ENCODE measurements at places on chromosomes 1 and 21.
A peak's percentile ranks its signal among the peaks of the same experiment; 100 is the strongest.

- DNase-seq = no peak
Observed at GRCh38 chr1:161737625-161738024, 12.0 kb upstream of the DUSP12 start.

DNA sequence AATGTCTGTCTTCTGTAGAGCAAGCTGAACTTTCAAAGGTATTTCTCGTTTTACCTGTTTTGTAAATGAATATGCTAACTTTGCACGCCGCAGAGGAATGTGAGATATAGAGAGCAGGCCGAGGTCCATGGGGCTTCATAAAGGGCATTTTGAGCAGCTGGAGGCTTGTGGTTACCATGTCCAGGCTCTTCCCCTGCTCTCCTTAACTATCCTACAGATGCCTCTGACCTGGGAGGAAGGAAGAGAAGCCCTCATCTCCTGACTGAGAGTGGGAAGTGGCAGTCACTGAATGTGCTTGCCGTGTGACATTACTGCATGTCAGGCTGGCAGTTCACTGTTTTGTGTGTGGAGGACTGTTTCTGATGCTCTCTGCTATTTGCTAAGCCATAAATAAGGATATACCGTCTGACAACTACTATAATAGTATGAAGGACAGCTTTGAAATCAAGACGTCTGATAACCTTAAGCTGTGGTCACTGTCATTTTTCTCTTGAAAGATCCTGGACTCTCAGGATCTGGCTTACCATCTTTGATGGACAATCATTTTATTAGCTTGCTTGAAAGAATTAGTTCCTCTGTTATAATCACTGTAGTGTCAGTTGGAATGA lies 92.2 kb downstream of the DYRK1A start:
- no peak for DNase-seq

DNA sequence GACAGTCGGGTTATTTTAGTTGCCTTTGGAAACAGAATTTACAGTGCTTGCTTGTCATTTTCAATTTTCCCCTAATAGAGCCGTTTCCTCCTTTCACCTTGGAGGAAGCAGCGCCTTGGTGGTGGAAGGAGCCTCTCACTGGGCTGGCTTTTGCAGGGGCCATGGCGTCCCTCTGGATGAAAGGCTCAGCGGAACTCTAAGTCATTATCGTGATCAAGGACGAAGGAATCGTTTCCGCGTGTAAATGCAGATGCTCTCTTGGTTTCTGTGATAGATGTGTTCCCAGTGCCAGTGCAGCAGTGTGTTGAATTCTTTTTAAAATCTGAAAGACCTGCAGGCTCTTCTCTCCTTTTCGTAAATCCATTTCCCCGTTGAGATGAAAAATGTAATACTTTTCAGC lies 126.2 kb upstream of the LMO4 start:
- DNase-seq = no peak

DNA sequence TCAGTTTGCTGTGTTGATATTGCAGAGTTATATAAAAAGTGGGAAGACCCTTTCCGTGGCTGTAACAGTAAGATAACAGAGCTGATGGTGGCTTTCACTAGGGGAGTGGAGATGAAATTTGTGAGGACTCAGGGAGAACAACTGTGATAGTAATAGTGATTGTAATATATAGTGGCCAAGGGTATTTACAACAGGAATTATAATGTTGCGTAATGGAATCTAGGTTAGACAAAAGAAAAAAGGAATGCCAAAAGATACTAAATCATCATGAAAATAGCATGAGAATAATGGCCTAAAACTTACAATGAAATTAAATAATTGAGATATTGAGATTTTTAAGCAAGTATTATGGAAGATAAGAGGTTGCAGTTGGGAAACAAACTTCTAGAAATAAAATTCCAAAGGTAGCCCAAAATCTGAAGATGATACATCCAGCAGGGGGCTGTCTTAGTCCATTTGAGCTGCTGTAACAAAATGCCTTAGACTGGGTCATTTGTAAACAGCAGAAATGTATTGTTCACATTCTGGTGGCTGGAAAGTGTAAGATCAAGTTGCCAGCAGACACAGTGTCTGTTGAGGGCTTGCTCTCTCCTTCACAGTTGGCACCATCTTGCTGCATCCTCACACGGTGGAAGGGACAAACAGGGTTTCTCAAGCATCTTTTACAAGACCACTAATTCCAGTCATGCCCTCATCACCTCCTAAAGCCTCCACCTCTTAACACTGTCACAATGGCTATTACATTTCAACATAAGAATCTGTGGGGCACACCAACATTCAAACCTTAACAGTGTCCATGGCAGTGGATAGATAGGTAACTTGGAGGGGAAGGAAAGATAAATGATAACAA lies 711.2 kb downstream of the MRPL39 start:
- no peak for DNase-seq

DNA sequence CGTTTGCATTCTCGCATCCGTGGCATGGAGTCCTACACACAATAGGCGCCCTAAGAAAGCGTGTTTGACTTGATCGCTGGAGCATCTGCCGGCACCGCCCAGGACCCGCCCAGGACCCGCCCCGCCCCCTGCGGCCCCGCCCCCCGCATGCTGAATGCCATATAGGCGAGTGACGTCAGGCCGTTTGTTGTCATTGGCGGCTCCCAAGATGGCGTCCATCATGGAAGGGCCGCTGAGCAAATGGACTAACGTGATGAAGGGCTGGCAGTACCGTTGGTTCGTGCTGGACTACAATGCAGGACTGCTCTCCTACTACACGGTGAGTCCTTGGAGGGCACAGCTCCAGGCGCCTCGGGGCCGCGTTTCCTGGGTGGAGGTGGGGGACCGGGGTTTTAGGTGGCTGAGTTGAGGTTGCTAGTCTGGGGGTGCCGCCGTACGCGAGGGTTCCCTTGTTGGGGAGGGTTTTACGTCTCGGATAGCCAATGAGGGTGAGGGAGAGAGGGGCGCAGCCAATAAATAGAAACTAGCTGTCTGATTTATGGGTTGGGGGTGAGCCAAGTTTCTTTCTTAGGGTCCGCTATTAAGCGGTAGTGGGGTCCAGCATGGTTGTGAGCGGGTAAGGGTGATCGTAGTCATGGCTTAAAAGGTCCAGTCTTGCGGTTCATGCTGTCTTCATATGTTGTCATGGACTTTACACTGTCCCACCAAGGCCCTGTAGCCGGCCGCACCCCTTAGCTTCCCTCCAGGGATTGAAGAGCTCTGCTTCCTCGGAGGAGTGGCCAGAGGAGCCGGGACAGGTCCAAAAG lies at the start of gene OSBPL9:
Gene OSBPL9, plus strand, starts transcription at position 190 of the 806 bp plus-strand sequence. Its CDS starts 19 bp downstream, at position 209.
- peak; percentile 78 for DNase-seq

DNA sequence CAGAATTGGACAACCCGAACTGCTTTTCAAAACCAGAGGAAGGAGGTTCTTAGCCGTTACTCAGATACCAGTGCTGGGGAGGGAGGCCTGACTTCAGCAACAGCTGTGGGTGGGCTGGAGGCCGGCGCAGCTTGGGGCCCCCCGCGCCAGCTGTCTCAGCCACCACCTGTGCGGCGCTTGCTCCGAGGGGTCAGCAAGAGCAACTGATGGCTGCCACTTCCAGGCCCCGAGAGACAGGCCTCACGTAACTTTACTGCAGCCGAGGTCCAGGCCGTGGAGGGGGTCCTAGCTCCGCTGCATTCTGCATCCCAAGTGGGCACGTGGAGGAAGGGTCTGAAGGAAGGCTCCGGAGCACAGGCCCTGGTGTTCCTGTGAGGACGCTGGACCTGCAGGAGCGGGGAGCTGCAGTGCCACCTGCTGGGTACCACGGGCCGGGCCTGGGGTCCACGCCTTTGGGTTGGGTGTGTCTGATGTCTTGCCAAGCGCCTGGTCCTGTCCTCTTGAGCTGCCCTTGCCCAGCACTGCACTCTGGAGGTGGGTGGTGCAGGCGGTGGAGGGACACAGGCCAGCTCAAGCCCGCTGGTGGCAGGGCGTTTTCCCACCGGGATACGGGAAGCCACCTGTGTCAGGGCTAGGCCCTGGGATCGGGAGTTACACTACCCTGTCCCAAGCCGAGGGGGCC lies 9.8 kb downstream of the THAP3 start:
- DNase-seq = peak; percentile 46

DNA sequence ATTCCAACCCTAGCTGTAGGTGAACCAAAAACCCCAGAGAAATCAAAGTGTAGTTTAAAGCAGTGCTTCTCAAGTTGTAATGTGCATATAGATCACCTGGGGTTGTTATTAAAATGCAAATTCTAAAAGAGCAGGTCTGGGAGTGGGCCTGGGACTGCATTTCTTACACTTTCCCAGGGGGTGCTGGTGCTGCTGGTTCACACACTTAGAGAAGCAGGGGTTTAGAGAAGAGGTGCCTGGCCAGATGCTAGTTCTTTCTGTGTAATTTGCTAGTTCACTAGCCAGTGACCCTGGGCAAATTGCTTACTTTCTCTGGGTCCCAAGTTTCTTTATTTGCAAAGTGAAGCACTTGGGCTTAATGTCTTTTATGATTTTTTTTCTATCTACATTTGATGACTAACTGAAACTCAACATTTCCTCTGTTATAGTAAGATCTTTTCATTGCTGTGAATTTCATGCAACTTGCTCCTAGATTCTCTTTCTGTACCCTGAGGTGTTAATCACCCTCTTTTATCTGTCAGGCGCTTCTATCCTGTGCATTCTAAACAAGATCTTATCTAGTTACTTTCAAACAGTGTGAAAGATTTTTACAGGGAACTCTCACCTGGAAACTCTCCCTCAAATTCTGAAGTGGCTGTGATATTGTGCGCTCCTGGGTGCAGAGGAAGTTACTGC lies 141.9 kb upstream of the UBE2U start:
- DNase-seq = no peak

- DNase-seq = no peak
Observed at GRCh38 chr1:74513411-74514300, 1.2 kb upstream of the LRRC53 start.

- peak; percentile 92 for DNase-seq
Observed at GRCh38 chr1:172443666-172444453, at the start of gene PIGC. Gene PIGC, minus strand, starts transcription at chr1:172444069. Its CDS starts 1,447 bp downstream, at chr1:172442622.

GRCh38 chr1:107649023-107649422 lies 316.0 kb downstream of the VAV3 start:
- DNase-seq = no peak

DNA sequence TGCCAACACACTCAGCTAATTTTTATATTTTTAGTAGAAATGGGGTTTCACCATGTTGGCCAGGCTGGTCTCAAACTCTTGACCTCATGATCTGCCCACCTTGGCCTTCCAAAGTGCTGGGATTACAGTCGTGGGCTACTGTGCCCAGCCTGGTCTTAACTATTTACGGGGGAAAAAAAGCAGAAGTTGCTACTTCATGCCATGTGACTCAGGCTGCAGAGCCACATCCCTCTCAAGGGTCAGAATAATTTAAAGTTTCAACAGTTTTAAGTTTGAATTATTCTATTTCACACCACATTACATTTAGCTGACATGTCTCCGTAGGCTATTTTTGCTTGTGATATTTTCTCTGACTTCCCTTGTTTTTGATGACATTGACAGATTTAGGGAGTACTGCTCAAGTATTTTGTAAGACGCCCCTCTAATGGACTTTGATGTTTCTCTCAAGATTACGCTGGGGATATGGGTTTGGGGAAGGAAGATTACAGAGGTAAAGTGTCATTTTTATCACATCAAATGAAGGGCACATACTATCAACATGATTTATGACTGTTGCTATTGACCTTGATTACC lies 14.6 kb upstream of the AGBL4 start:
- no peak for DNase-seq

DNA sequence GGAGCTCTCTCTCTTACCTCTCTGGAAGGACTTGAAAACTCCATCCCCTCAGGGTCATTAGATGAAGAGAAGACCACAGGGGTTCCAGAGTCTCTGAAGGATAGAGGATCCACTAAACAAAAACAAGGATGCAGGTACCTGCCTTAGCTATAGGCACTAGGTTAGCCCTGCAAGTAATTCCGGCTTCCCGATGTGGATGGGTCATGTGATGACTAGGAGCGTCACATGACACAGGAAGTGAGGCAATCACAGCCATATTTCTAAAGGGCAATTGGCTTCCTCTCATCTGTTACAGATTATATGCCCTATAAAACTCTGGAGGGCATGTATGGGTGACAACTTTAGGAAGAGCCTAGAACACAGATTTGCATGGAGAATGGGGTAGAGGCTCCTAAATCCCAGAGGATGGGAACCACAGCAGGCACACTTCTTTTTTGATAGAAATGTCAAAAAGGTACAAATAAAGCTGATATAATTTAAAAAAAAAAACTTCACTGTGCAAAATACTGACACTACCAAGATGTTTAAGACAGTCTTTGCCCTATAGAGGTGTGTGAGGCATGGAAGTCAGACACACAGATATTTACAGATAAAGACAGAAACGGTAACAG lies 14.1 kb downstream of the ENTREP3 start:
- DNase-seq = peak; percentile 56

DNA sequence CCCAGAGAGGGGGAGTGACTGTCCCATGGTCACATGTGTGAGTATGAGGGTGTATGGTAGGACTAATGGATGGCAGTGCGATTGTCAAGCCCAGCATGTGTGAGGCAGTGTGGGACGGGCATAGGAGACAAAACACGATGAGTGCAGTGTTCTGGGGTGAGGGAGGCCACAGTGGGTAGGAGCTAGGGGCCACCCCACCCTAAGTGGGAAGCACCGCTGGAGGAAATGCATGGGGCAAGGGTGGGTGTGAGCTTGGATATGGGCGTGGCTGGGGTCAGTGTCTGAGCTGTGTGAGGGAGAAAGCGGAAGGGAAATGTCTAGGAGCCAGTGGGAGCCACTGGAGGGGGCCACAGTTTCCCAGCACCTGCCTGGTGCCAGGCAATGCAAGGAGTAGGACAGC lies 56.5 kb downstream of the FOXO6 start:
- no peak for DNase-seq

- DNase-seq = no peak
Observed at GRCh38 chr1:26190373-26190987, at the start of gene CATSPER4. Gene CATSPER4, plus strand, starts transcription at chr1:26190602. Its CDS starts 26 bp downstream, at chr1:26190628.

GRCh38 chr1:36440646-36441045 lies 9.6 kb downstream of the OSCP1 start:
- DNase-seq = no peak

GRCh38 chr1:70556541-70556940 lies 145.5 kb downstream of the CTH start:
- no peak for DNase-seq

- DNase-seq = peak; percentile 63
Observed at GRCh38 chr1:205284420-205285144, 37.0 kb downstream of the NUAK2 start.

DNA sequence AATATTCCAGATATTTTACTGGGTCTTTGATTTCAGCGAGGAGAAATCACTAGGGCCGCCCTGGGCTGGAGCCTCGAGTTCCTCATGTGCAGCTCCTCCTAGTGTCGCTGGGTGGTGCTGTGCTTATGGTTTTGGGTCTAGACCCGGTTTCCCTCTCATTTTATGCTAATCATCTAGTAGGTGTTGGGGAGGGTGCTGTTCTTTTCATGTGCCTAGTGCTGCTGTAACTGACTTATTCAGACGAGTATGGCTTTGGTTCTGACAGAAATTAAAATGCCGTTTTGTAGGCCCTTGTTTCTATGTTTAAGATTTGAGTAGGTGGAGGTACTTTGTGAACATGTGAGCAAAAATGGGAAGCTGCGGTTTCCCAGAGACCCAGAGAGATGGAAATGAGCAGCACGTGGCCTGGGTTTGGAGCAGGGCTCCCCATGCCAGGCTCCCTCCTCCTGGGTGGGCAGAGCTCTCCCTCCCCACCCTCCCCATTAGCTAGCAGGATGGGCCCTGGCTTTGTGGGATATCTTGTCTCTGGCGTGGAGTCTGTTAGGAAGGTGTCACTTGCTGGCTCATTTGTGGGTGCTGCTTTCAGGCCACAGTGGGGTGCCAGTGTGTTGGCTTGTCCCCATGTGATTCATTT lies 74.0 kb upstream of the GPR88 start:
- DNase-seq = peak; percentile 19

All from GM12892 (cell line).